ENCODE measurements at places on chromosomes 11 and 22.

DNA sequence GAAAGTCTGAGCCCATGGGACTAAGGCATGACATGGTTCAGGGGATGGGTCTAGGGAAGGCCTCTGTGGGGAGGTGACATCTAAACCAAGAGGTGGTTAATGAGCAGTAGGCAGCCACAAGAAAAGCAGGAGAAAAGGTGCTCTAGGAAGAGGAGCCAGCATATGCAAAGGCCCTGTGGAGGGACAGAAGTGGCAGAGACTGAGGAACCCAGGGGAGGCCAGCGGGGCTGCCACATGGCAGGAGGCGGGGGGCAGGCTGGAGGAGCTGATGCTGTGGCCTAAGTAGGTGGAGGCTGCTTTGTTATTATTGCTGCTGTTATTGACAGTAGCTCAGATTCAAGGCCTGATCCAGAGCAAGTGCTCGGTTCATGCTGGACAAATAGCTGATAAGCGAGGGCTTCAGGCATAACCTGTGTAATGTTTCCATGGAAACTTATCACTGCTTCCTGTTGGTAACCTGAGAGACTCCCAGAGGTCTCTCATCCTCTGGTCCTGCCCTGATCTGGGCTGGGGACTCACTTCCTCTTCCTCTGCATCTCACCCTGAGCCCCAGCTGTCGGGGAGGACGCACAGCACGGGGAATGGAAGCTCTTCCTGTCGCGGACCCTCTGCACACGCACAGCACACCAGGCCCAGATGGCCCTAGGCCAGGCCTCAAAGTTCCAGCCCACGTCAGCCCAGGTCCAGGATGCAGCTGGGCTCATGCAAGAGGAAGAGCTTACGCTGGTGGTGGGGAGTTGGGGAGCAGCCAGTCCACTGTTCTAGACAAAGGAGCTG lies 75.2 kb upstream of the TP53I11 start:
- no peak for DNase-seq

GRCh38 chr22:21098099-21098671 lies 52.4 kb downstream of the LRRC74B start:
- no peak for DNase-seq

- no peak for DNase-seq
Measured at GRCh38 chr22:31607696-31608095, 54.3 kb downstream of the PISD start.

DNA sequence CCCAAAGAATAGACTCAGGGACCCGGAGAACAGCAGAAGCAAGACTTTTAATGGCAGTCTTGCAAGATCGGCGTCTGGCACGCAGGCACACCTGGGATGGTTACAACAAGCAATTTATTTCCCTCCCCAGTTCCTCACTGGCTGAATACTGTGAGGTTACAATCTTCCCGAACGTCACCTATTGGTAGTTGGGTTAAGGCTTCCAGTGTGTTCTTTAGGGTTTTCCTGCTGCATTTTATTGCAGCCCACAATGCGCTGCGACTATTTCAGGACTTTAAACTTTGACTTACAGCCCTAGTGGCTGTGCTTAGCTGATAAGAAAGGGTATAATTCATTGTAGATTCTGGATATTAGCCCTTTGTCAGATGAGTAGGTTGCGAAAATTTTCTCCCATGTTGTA lies 11.5 kb upstream of the TRIM68 start:
- DNase-seq: no peak

DNA sequence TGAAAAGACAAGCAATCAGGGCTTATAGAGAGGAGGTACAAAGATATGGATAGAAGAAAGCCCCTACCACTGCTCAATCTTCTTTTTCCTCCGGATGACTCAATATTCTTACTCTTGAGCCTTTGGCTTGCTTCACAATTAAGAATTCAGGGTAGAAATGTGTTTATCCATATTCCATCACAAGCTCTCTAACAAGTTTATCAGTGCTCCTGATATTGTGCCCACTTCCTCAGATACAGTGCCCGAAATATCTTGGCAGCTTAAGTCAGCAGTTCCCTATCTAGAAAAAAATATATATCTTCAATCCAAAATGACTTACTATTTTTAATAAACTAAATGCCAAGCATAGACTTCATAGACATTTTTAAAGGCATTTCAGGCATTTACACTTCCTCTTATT lies 255.1 kb upstream of the FAT3 start:
- DNase-seq: no peak

GRCh38 chr11:35274909-35275785 lies 136.2 kb downstream of the CD44 start:
- DNase-seq: no peak

- DNase-seq: no peak
Measured at GRCh38 chr11:45927332-45927683, 4.9 kb downstream of the LARGE2 start.

DNA sequence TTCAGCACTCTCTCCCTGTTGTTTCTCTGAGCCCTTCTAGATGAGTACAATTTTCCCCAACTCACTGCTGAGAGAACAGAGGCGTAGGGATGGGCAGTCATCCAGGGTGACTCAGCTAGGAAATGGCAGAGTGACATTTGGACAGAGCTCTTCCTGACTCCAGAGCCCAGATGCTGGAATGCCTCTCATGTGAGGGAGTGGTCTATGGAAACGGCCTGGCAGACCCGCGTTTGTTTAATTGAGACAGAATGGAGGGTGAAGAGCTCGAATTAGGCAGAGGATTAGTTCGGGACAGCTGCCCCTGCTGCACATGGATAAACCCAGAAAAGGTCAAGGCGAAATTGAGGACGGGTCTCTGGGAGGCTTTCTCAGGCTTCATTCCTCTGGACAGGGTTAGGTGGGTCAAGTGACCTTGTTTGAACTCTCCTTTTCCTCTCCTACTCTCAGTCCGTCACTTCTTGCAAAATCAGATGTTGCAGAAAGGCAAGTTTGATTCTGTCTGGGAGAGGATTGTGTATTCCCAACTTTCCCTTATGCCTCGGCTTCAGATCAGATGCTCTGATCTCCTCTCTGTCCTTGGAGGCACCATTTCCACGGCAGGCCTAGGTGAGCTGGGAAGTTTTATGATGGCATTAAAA lies 7.6 kb upstream of the LMO2 start:
- no peak for DNase-seq

- DNase-seq: peak; percentile 12
Measured at GRCh38 chr11:66981976-66982578, 7.0 kb downstream of the C11orf86 start.

- DNase-seq: no peak
Measured at GRCh38 chr11:133953547-133953946, 3.2 kb downstream of the IGSF9B start.

DNA sequence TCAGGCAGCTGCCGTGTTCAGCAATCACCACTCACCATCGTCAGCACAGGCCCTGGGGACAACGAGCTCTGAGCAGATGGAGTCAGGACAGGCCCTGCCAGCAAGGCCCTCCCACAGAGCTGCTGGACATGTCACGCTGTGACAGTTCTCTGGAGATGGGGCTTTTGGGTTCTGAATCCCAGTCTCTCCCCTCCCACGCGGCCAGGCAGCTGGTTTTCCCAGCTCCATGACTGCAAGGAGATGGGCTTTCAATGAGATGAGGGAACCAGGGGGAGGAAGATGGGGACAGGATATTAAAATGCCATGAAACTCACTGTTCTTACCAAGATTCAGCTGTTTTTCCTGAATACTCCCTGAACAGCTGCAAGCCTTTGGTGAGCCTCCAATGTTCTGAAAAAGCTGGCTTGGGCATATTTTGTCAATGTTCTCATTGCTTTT lies 305.9 kb downstream of the BRD1 start:
- no peak for DNase-seq

DNA sequence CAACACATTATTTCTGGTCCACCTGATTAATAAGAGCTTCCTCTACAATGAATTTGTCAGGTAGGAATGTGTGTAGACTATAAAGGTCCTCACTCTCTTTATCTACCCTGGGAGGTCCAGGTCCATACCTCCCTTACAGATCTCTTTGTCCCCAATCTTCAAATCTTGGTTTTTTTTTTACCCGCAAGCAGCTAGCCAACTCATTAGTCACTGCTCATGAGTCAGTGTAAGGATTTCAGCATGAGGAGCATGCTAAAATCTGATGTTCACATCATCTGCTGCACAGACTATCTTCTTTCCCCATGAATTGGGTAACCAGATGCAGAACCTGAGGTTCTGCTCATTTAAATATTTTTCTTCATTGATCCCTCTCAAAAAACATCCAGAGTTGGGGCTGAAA lies 397.0 kb upstream of the ISX start:
- DNase-seq: no peak

DNA sequence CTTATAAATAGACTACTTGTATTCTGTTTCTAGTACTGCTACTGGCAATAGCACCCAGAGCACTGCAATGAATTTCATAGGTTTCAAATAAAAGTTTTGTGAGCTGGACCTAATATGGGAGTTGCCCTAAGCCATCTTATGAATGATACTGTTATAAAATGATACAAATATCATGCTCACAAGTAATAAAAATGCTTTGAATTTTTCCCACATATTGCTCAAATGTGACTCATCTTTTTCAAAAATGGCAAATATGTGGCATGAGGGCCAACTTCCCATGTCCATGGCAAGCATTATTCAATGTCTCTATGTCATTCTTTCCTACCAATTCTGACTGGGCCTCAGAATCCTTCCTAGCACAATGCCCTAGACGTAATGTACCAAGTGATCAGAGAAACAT lies 137.6 kb downstream of the TRPC6 start:
- no peak for DNase-seq

DNA sequence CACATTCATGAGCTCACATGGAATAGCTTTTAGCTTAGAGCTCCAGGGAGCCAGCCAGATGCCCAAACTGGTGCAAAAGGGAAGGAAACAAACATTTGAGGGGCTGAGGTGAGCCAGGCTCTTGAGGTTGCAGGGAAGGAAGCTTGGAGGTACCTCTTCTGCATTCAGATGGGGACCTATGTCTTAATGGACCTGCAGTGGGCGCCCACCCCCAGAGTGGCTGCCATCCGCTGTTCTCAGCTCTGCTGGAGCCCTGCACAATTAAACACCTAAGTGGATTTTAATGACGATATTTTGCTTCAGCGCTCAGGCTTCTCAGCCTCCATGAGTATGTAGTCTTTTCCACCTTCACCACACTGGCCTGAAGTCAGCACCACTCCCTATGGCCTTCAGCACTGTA lies 100.8 kb downstream of the LDLRAD3 start:
- no peak for DNase-seq

DNA sequence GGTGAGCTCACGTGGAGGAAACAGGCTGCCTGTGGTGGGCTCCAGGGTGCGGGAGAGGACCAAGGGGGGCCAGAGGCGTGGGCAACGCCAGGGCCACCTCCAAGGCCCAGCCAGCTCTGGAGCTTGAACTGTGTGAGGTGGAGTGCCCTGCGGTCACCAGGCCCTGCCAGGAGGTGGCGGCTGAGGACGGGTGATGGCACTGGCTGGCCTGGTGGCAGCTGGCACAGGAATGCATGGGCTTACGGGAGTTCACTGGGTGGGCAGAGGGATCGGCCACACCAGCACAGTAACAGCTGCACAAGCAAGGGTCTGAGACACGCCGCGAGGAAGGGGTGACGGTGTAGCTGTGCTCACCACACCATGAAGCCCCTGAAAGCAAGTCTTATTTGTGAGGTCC lies 15.8 kb downstream of the TOLLIP start:
- no peak for DNase-seq

GRCh38 chr11:112499153-112499880 lies 238.7 kb upstream of the PLET1 start:
- DNase-seq: no peak

GRCh38 chr22:38305471-38306448 lies 11.5 kb downstream of the CSNK1E start:
- no peak for DNase-seq

GRCh38 chr11:47904048-47904447 lies 55.9 kb upstream of the NUP160 start:
- DNase-seq: no peak

DNA sequence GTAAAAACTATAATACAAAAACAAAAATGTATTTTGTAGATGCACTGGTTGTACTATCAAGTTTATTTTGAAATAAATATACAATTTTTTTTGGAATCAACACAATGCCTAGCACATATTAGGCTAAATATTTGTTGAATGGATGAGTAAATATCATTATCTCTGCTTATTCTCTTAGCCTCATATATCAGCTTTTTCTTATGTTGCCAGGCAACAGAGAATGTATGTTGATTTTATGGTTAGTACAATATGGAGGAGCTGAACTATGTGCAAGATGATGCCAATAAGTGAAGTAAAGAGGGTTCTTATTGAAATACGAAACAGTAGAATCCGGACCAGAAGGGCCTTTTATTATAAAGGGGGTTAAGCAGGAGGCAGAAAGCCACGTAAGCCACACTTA lies 94.9 kb downstream of the FAR1 start:
- no peak for DNase-seq

- no peak for DNase-seq
Measured at GRCh38 chr11:47864901-47865300, 16.8 kb upstream of the NUP160 start.

GRCh38 chr11:126328444-126328843 lies 24.6 kb downstream of the DCPS start:
- DNase-seq: no peak

DNA sequence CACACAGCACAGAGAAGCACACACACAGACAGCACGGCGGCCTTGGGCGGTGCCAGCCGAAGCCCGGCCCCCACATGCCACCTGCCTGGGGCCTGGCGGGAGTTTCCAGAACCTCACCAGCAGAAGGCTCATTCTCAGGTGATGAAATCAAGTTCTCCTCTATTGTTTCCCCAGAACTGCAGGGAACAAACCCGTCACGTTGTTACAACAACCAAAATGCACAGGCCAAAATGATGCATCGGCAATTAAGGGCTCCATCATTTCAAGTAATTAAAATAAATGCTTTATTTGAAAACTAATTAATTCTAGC lies 30.8 kb downstream of the GNB1L start:
- no peak for DNase-seq

DNA sequence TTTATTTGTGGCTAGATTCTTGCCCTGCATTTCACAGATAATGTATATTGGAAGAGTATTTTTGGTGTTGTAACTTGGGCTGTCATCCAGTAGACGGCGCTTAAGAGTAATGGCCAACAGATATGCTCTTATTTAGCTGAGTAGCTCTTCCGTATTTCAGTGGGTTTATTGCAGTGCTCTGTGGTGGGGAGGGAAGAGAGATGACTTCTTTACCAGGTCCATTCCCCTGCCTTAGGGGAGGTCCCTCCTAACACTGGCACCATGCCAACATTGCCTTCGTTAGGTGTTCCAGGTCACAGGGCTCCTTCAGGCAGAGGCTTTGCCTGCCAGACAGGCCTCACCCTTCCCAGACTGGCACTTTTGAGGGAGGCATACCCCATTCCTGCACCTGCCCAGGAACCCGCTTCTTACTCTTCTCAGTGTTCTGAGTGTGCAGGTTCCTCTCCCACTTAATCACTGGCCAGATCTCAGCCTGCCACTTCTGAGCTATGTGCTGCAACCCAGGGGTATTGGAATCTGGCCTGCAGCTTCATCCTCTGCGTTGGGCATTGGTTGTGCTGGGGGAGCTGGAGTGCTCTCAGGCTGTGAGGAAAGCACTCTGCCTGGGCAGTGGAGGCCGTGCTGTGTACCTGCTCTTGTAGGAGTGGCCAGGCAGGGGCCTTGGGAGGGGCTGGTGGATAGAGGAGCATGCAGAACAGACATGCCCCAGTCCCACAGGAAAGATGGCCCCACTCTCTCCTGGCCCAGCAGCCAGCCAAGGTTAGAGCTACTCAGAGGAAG lies 29.4 kb upstream of the SLN start:
- DNase-seq: no peak

Data from stimulated activated CD8-positive, alpha-beta memory T cell treated with anti-CD3 and anti-CD28 coated beads, Interleukin-4, amount 100 ng/mL, for 24 hours (primary cell).